GM12892 (cell line): ENCODE measurements at places on chromosomes 1 and 21.
A peak's percentile ranks its signal among the peaks of the same experiment; 100 is the strongest.

GRCh38 chr1:233613252-233614172 is at the start of gene KCNK1:
TSS of gene KCNK1 (plus strand) at chr1:233614106. CDS start at chr1:233614172, 66 bp downstream.
- peak; percentile 23 for DNase-seq

DNA sequence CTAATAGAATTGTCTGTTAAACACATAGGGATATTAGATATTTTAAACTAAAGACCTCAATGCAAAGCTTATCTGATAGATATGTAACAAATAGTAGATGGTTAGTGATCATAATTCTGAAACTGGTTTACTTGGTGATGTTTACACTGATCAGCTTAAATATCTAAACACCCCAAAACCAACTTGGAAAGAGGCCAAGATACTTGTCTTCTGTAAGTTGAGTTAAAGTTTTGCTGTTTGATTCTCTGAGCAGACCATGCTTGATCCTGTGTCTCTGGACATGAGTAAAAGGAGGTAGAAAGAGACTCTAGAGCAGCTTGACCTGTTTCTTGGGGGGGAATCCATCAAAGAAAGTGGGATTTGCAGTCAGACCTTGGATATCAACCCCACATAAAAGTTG is 107.5 kb downstream of the NEK7 start:
- DNase-seq = no peak

DNA sequence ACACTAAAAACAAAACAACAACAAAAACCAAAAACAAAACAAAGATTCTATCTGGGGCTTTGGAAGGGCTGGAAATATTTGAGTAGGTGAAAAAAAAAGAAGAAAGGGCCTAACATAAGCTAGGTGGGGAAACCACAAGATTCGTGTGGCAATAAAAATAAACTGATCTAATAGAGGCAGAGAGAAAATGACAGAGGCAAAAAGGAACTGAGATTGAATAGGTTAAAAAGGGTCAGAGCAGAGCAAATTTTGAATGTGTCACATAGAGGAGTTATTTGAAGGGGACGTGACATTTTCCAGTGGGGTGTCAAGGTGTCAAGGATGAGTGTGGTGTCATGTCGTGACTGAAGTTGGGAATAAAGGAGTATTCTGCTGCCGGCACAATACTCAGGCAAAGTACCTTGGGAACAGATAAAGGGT is 65.2 kb upstream of the RALGPS2 start:
- DNase-seq = peak; percentile 23

DNA sequence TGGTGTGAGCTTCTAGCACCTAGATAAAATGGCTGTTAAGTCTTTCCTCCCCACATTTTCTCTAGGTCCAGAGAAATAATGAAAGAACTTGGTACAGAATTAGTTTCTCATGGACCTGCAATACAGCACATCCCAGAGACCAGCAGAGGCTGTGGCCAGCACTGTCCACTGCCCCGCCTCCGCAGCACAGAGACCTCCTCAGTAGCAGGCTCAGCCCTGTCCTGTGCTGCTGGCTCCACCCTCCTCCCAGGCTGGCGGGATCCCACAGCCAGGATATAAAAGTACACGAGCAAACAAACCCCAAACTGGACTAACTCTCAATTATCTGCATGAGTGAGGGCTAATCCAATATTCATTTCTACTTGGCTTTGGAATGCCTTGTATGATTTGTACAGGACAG is 401.5 kb downstream of the RPS6KC1 start:
- no peak for DNase-seq

GRCh38 chr21:36694593-36695282 is 4.2 kb upstream of the SIM2 start:
- DNase-seq = no peak

GRCh38 chr1:182392050-182393028 is 749 bp upstream of the GLUL start:
- DNase-seq = peak; percentile 27

DNA sequence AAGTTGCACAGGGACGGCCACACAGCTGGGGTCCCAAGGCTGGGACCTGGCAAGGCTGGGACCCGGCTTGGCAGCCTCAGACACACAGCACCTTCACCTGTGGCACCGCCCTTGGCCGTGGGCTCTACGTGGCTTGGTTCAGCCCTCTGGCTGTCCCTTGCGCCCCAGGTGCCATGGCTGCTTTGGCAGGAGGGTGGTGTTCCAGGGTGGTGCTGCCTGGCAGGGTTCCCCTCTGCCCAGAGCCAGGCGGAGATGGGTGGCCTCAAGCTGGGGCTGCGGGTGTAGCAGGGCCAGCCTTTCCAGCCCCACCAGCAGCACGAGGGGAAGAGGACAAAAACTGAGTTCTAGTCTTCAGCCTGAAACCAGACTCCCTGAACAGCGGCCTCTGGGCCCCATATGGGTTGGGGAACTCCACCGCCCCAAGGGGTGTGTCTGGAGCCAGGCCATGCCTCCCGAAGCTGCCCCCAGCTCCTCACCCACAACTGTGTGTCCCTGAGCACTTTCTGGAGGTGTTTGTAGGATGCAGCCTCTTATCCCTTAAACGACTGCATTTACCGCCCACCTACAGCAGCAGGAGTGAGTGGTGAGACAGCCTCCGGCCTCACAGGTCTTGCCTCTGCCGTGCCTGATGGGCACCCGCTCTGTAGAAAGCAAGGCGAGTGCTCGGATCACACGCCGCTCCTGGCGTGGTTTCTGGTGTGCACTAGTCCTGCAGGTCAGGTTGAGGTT is 92.3 kb downstream of the PDE9A start:
- no peak for DNase-seq

DNA sequence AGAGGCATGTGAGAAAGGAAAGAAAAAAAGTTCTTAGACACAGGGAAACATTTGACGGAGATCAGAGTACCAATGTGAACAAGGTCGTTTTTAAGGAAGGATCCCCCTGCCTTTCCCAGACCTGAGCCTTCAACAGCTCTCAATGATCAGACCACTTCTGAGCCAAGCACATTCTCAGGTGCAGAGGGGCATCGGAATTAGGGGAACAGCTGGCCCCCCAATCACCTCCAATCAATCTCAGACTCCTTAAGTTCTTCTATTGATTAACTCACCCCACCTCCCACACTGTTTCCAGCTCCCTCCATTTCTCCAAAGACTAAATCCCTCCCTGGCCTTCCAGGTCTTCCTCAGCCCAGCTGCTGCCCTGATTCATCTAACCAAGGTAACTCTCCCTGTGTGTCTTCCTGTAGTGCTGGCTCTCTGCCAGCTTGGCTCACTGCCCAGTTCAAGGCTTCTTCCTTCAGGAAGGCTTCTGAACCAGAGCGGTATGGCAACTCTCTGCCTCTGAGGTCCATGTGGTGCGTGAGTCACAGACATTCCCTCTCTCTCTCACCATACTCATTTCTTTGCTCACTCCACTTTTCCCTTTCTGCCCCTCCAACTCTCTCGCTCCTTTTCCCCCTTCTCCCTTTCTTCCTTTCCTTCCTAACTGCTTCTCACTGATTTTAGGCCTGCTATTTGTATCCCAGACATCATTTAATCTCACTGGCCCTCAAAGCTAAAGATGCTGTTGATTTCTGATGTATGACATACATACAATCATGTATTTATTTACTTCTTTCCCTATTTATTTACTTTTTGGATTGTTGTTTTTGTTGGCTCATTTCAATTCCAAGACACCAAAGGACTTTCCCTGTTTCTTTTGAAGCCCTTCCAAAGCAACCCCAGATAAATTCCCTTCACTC is 18.1 kb downstream of the CFAP45 start:
- no peak for DNase-seq

- no peak for DNase-seq
These were observed 42.3 kb upstream of the RUNX3 start for GRCh38 chr1:24972221-24972914.

DNA sequence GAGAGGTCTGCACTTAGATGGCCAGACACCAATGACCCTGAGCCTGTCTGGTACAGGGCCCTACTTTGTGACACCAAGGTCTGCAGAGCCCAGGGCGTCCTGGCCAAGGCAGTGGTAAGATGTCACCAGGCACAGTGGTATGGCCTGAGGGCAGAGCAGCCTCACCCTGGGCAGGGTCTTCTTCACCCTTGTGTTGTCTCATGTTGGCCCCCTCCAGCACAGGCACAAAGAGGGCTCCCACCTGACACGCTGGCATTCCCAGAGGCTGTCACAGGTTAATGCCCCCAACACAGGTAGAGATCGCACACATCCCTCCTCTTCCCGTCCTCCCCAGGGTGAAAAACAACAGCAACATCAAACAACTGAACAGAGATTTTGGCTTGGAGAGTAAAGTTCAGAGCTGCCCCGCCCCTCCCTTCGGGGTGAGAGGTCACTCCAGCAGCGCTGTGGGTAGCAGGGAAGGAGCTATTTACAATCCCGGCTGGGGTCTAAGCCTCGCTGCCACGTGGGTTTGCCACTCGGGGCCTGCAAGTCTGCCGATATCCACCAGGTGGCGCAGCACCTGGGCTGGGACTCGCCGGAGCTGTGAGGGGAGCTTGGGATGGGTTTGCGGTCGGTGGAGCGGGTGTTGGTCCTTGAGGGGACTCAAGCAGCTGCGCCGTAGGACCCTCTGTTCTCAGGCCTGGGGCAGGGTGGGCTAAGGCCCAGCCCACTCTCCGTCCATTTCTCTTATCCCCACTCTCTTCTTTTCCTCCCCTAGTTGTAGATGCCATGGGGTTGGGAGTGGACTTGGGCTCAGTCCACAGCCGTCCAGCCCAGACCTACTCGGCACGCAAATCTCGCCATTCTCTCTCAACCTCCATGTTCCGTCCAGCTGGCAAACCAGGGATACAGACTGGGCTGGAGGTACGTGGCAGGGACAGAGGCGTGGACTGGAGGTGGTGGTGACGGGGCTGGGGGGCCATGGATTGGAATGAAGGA is 12.7 kb downstream of the EFNA3 start:
- peak; percentile 65 for DNase-seq

DNA sequence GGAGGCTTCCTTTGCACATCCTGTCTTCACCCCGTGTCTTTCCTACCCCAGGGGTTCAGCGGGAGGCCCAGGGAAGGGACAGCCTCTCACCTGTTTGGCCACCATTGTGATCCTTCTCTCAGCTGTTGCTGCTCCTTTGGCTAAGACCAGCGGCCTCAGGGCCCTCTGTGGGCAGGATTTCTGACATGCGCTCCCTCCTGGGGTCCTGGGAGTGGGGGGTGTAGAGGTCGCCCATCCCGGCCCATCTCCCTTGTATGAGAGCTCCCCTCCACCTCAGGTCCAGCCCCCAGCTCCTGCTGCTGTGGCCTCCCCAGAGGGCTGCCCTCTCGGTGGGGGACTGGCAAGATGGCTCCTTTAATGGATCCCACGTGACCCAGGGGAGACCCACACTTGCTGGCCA is 120.5 kb downstream of the PRDM2 start:
- no peak for DNase-seq

- no peak for DNase-seq
These were observed 7.2 kb upstream of the CLCA1 start for GRCh38 chr1:86461482-86461881.

- peak; percentile 55 for DNase-seq
These were observed 10.8 kb downstream of the SLC37A1 start for GRCh38 chr21:42524341-42525028.

DNA sequence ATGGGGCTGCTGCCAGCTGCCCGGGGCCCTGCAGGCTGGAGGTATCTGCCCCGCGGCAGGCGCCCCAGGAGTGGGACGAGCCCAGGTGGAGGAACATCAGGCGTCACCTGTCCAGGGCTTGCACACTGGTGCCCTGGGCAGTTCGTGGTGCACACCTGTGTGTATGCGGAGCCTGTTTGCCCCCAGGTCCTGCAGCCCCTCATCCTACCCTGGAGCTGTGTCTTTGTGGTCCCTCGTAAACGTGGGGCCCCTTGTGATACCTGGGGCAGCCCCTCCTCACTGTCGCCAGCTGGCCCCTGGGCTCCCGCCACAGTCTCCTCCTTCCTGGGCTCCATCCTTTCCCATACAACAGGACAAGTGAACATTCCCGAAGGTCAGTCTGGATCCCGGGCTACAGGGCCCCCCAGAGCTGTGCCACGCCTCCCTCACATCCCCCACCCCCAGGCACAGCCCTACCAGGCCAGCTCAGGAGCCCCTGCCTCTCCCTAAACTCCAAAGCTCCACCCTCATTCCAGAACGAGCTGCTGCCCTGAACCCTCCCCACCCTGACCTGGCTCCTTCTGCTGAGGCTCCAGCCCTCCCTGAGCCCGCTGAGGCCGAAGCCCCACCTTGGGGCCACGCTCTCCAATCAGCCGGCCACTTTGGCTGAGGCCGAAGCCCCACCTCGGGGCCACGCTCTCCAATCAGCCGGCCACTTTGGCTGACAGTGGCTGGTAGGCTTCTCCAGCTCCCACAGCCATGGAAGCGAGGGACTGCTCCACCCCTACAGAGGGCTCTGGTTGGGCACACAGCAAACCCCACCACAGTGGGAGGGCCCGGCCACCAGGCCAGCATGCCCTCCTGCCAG is 42.6 kb downstream of the UBE2G2 start:
- no peak for DNase-seq

DNA sequence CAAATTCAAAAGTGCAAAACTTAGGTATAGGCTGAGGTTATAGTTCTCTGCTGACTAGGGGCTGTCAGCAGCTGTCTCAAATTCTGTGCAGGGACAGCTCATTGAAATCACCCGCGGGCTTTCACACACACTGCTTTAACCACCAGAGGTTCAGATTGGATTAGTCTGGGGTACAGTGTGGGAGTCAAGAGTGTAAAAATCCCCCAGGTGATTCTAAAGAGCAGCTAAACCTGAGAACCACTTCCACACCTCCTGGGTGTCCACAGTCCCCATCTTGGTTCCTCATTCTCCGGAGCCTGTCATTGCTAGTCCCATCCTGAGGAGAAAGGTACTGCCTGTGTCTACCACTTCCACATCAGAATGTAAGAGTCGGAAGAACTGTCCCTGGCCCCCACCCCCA is 9.9 kb upstream of the TDRD10 start:
- DNase-seq = no peak

DNA sequence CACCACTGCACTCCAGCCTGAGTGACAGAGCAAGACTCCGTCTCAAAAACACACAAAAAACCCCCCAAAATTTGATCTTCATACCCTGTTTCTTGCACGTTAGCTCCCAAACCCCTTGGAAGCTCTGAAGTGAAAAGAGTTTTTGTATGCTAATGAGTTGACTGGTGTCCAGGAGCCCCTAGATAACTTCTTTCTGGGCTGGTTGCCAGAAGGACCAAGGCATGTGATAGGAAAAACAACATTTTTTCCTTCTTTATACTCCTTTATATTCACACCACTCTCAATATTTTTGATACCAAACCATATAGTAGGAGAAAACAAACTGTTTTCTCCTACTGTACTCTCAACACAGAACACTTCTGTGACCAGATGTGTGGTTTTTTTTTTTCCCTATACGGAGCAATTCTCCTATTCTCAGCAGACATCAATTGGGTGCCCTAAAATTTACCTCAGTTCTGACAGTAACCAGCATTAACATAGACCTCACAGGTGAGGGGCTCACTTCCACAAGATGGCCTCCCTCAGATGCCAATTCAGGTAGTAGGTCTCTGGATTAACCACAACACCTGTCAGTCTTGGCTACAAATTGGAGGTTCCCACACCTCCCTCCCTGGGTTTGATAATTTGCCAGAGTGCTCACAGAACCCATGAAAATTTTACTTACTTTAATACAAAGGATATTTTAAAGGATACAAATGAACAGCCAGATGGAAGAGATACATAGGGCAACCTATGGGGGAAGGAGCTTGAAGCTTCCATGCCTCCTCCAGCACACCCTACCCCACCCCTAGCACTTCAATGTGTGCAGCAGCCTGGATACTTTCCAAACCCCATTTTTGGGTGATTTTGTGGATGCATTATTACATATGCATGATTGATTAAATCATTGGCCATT is 25.6 kb downstream of the ZYG11B start:
- DNase-seq = no peak
